Left ventricle myocardium inferior (tissue), 1 donor: ENCODE measurements at places on chromosomes 11 and 22.

- DNase-seq: no peak
These were observed 5.6 kb downstream of the TEF start for GRCh38 chr22:41387341-41387740.

GRCh38 chr11:46389450-46390330 is 1.9 kb downstream of the CHRM4 start:
- DNase-seq: peak; percentile 67

DNA sequence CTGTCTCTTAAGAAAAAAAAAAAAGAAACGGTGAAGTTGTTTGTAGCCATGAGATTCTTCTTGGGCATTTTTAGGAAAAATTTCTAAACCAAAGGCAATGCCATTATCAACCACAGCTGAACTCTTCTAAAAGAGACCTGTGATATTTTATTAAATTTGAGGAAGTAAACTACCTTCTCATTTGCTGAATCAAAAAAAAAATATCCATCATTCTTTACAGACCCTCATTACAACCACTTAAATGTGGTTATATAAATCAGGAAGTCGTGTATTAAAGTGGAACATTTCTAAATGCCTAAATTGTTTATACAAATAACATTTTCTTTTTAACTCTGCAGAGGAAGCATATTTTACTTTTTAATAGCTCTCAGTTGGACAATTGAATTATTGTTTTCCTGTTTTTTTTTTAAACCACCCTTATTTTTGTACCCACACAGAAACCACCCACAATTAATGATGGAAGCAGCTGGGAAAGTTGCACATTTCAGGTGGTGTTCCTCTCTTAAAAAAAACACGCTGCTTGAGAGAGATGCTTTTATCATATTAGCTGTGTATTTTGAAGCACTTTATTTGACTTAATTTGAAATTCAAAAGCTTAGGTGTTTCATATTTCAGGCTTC is 91.2 kb downstream of the ARHGAP42 start:
- no peak for DNase-seq

- DNase-seq: no peak
These were observed 5.3 kb downstream of the CCDC157 start for GRCh38 chr22:30361916-30362650.
